Osteoblast (primary cell): ENCODE measurements at places on chromosomes 2 and 18. TPM values are rescaled to one million over a fixed set of nuclear protein-coding genes. Genes with fewer than 3 reads are reported as not detected.

The REEP1 gene
- total RNA-seq = 0.36 TPM in 1 of 2 replicates, not detected in the other

DNA sequence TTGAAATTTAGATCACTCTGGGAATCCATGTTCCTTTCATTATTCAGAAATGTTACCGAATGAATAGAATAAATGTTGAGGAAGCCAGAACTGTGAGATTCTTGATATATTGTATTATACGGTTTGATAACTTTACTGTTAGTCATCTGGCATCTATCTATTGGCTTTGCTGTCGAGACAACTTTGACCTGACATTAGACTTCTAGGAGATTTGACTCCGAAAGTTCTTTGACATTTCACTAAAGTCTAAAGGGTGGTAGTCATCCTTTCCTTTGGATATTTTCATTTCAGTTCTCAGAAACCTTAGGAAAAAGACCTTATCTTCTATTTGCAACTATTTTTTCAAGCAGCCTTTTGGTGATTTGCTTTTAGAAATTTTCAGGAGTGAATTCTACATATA lies 1.9 kb downstream of the BMPR2 start:
- H3K4me3 ChIP-seq = peak overlapping the region; percentile 98
- no peak for DNase-seq
- H3K27ac ChIP-seq = peak overlapping the region; percentile 85
- peaks cover 19% of the 10 kb centered on the region for H3K4me1 ChIP-seq
- no peaks in the 10 kb centered on the region for H3K27me3 ChIP-seq
- no peaks in the 10 kb centered on the region for H3K36me3 ChIP-seq

DNA sequence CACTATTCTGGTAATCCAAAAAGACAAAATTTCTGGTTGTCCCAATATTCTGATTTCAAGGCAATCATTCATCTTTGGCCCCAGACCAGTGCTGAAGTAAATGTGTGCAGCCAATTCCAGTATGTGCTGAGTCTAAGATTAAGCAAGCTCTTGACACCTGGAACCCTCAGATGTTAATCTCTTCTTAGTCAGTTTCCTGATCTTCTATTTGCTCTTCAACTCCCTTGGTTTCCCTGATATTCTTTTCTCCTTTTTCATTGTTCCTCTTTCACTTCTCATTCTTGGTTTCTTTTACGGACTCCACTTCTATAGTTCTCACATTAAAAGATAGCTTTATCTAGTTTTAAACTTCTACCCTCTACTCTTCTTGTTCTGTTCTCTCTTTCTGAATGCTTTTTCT lies 445.7 kb upstream of the FANCL start:
- no peaks in the 10 kb centered on the region for H3K4me1 ChIP-seq
- H3K4me3 ChIP-seq = no peak overlapping the region
- H3K36me3 ChIP-seq = no peaks in the 10 kb centered on the region

The GALR1 gene
- total RNA-seq = not detected in 2 replicates
